Amniotic stem cell (primary cell): ENCODE measurements at places on chromosomes 16 and 17.
A peak's percentile ranks its signal among the peaks of the same experiment; 100 is the strongest.

DNA sequence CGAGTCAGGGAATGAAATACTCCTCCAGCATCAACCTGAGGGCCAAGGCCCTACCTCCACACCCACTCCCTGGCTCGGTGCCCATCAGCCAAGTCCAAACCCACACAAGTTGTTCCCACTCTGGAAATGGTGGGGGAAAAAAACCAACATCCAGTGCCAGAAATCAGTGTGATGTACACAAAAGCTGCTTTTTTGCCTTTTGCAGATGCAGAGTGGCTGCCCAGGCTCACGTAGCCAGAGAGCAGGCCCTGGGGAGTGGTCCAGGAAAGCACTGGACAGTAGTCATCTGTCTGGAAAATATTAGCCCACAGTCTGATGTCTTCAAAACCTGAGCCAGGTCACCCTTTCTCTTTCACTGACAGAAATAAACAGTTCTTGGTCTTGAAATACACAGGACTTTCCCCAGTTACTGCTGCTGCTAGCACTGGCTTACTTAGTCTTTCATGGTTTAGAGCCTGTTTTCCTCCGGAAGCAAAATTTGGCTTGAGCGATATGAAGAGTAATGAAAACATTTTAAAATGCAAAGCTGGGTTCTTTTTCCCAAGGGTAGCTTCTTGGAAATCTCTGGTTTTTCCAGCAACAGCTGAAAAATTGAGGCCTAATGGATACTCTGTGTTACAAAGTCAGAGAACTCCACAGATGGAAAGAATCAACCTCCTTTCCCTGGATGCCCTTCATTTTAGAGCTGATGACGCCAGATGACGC, 18.2 kb upstream of the NOS2 start:
- no peak for DNase-seq

- DNase-seq, result no peak
Observed at GRCh38 chr16:11715246-11715947, 27.3 kb downstream of the TXNDC11 start.

GRCh38 chr16:77271532-77272426, 72.6 kb downstream of the SYCE1L start:
- no peak for DNase-seq

- DNase-seq, result peak; percentile 72
Observed at GRCh38 chr16:86854058-86854621, 275.8 kb downstream of the FOXL1 start.

DNA sequence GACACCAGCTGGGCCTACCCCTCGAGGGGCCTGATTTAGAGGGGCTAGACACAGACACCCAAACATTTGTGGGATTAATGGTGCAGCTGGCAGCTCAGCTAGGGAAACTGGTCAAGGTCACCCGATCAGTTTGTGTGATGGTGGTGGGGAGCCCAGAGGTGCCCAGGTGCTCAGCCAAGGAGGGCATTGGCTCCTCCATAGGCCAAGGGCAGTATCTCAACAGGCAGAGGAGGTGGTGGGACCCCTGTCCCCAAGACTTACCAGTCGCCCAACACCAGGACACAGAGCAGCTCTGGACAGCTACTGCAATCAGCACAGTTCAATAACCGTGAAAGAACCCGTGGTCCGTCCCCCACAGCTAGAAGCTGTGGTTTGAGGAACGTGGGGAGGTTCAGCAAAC, 120.9 kb downstream of the C16orf78 start:
- no peak for DNase-seq

- no peak for DNase-seq
Observed at GRCh38 chr17:63358111-63358839, 87.8 kb downstream of the CYB561 start.

DNA sequence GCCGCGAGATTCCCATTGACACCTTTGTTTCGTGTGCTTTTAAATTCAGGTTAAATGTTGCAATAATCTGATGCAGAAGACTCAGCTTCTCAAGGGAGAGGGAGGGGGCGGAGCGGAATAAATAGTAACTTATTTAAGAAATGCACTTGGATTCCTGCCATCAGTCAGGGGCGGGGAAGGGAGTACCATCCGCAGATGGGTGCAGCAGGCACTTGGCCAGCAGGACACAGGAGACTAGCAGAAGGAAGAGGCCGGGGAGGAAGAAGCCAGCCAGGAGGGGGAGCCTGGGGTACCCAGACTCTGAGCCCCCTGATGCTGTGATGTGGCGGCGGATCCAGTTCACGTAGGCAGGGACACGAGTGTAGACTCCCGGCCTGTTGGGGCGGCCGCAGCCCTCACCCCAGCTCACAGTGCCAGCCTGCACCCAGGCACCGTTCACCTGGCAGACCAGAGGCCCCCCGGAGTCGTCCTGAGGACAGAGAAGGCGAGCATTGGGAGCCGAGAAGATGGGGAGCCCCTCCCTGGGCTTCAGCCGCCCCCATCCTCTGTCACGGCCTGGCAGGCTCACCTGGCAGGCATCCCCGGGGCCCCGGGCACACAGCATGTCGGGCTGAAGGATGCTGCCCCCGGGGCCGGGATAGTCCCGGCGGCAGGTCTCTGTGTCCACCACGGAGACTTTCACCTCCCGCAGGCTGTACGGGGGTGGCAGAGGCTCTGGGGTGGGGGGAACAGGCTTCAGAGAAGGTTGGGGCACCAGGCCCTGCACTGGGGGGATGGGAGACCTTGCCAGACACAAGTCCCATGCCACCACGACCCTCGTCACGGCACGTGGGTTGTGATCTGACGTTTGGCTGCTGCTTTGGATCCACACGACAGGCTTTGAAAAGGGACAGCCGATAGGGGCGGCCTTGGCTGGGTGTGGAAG, 3.2 kb downstream of the TPSG1 start:
- no peak for DNase-seq
